Kidney glomerular epithelial cell (primary cell): ENCODE measurements at places on chromosomes 4 and X.
A peak's percentile ranks its signal among the peaks of the same experiment; 100 is the strongest.

GRCh38 chr4:55736605-55737183 is 82.9 kb upstream of the EXOC1L start:
- DNase-seq = peak; percentile 26

- DNase-seq = no peak
These were observed 3.8 kb downstream of the DOK7 start for GRCh38 chr4:3466691-3467600.

DNA sequence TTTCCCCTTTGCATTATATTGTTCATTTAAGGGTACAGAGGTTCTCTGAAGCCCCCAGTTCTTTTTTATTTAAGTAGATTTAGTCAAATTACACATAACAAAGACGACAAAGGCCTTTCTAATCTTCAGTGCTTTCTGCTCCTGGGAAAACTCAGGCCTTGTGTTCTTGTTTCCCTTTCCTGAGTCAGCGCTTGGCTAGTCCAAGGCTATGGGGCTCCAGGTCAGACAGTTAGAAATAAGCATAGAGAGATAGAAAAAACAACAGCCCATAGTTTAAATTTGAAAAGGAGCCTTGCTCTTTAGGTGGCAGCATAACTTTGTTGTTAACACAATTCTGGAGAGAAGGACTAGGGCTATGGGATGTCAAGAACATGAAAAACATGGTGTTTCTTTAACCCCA is 97.3 kb downstream of the PPP1R2C start:
- DNase-seq = peak; percentile 0

DNA sequence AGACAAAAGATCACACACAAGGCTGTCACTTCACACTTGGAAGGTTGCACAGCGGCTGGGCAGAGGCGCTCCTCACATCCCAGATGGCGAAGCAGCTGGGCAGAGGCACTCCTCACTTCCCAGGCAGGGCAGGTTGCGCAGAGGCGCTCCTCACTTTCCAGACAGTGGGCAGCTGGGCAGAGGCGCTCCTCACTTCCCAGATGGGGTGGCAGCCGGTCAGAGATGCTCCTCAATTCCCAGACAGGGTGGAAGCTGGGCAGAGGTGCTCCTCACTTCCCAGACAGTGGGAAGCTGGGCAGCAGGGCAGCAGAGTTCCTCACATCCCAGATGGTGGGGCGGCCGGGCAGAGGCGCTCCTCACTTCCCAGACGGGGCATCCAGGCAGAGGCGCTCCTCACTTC is 199.2 kb downstream of the RTL9 start:
- DNase-seq = no peak

- DNase-seq = no peak
These were observed 21.7 kb upstream of the TMEM33 start for GRCh38 chr4:41913509-41913908.

DNA sequence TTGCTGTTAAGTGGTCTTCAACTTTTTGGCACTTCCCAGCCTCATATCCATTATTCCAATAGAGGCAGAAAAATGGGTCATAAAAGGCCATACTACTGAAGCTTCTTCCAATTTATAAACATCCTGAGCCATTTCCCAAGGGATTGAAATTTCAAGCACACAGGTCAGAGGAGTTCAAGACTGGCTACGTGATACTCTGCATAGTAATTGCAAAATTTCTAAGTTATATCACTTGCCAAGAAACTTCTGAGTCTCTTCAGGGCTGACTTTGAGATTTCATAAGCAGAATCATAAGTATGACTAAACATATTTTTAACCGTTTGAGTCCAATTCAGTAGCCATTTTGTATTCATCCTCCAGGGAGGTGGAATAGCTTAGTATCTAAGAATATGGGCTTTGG is 75.6 kb upstream of the RXFP1 start:
- no peak for DNase-seq

- DNase-seq = no peak
These were observed 24.1 kb downstream of the ETDA start for GRCh38 chrX:135275973-135276372.

- DNase-seq = no peak
These were observed 236.7 kb downstream of the ASMT start for GRCh38 chrX:1851527-1851926.

DNA sequence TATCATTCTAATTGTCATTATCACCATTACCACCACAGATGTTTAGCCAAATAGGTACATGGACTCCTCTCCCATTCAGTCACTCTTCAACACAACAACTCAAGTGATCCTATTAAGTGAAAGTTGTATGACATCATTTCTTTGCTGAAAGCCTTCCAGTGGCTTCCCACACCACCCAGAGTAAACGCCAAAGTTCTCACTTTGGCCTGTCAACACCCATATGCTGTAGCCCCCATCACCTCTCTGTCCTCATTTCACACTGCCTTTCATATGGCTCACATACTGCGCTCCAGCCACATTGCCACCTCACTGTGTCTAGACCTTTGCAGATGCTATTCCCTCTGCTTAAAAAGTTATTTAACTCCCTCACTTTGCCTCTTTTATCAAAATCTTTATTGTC is 682.3 kb downstream of the ADGRL3 start:
- DNase-seq = no peak

GRCh38 chr4:142291299-142292050 is 554.6 kb downstream of the INPP4B start:
- no peak for DNase-seq

- peak; percentile 89 for DNase-seq
These were observed 69.6 kb upstream of the MTNR1A start for GRCh38 chr4:186624951-186625350.

DNA sequence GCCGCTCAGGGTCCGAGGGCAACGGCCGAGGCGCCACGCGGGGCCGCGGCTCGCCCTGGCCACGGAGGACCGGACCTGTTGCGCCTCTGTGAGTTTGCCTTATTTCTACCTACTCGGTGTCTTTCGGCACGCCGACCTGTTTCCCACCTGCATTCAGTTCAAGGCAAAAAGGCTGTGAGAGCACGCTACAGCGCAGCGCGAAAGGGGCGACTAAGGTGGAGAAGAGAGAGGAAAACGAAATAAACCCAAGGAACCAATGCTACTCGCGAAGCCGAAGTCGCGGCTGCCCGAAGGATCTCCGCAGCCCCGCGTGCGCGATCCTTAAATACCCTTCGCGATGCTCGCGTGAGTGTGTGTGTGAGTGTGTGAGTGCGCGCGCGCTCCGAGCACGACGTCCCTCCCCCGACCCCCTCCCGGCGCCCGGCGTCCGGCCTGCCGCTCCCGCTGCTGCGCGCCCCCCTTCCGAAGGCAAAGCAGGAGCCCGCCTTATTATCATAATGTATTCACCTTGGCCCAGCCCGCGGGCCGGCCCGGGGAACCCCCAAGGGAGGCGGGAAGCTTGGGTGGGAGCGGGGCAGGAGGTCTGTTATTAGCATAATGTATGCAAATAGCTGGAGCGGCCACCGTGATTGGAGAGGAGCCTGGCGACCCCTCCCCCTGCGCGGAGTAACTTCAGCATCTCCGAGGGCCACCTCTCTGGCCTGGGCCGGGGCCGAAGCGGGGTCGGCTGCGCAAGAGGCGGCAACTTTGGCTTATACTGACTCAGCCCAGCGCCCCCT is at the start of gene COL25A1:
Gene COL25A1 (minus strand): TSS at position 298 of the 779 bp plus-strand sequence.
- peak; percentile 30 for DNase-seq
